ENCODE measurements at places on chromosomes 6 and 20.

- no peak for DNase-seq
Measured at GRCh38 chr6:90294614-90294988, 2.0 kb downstream of the BACH2 start.

- no peak for DNase-seq
Measured at GRCh38 chr6:136118787-136119186, 131.3 kb downstream of the MTFR2 start.

DNA sequence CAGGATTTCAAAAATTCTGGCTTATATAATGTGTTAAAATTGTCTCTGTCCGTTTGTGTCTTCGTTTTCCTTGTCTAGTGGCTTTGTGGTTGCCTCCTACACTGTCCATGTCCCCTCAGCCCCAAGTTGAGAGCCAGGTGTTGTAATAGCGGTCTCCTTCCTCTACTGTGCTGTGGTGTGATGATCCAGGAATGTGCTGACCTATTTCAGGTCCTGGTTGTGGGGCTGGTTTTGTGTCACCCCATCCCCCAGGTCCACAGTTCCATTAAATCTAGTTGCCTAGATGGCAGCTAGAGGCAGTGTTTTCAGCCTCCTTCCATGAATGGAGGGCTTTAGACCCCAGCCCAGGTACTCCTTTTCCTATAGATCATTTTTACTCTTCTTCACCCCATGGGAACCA, 128.7 kb downstream of the DNAH8 start:
- DNase-seq = no peak

GRCh38 chr20:3702611-3703391, 9.6 kb downstream of the SIGLEC1 start:
- DNase-seq = no peak

- peak; percentile 68 for DNase-seq
Measured at GRCh38 chr6:29887819-29888776, 54.2 kb upstream of the HLA-A start.

- peak; percentile 34 for DNase-seq
Measured at GRCh38 chr20:15889514-15890256, 683.6 kb downstream of the KIF16B start.

GRCh38 chr6:16933961-16934360, 167.9 kb upstream of the STMND1 start:
- no peak for DNase-seq

- no peak for DNase-seq
Measured at GRCh38 chr6:46921059-46921458, 679 bp downstream of the ADGRF5 start.

DNA sequence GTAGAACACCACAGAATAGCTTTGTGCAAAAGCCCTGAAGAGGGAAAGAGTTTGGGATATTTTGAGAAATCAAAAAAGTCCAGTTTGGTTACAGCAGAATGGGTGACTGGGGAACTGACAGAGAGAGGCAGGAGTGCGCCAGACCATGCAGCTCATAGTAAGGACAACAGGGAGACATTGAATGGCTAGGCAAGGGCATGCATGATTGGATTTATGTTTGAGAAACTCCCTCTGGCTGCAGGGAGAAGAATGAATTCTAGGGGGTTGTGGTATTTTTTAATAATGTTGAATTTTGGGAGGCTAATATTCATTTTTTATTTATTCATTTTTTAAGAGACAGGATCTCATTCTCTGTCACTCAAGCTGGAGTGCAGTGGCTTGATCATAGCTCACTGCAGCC, 49.9 kb downstream of the TGM2 start:
- DNase-seq = no peak

GRCh38 chr6:108592371-108593337, 31.9 kb downstream of the FOXO3 start:
- DNase-seq = peak; percentile 77

GRCh38 chr6:13504611-13505344, 17.4 kb upstream of the GFOD1 start:
- no peak for DNase-seq

DNA sequence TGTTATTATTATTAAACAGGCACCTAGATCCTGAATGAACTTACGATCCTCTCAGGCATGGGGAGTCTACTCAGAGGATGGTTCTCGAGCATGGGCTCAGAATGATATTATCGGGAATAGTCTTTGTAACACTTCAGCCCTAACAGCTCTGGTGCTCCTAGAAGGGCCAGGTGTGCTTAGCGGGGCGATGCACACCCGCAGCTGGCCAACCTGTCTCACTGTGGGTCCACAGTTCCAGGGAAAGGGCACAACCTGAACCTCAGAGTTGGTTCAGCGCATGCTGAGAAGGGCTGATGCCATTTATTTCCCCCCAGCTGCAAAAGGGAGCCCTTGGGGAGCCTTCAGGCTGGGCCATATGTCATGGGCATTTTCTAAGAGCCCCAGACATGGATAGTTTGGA, 26.2 kb downstream of the RRAGD start:
- DNase-seq = no peak

DNA sequence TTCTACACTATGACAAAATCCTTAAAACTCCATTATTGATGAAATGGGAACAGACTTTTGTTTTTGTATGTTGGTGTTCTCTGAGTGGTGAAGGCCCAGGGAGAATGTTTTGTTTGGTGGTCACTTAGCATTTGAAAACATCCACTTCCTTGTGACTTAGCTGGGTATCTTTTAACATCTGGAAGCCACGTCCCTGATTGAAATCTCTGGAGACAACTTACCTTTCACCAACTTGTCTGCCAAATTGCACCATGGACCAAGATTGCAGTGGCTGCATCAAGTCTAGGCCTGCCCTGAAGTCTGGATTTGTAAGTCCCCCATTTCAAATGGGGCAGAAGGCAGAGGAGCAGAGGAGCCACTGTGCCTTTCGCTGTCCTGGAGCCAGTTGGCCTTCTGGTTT, 534 bp upstream of the EFCAB8 start:
- DNase-seq = no peak

- no peak for DNase-seq
Measured at GRCh38 chr6:74610352-74610751, 595.5 kb downstream of the COL12A1 start.

DNA sequence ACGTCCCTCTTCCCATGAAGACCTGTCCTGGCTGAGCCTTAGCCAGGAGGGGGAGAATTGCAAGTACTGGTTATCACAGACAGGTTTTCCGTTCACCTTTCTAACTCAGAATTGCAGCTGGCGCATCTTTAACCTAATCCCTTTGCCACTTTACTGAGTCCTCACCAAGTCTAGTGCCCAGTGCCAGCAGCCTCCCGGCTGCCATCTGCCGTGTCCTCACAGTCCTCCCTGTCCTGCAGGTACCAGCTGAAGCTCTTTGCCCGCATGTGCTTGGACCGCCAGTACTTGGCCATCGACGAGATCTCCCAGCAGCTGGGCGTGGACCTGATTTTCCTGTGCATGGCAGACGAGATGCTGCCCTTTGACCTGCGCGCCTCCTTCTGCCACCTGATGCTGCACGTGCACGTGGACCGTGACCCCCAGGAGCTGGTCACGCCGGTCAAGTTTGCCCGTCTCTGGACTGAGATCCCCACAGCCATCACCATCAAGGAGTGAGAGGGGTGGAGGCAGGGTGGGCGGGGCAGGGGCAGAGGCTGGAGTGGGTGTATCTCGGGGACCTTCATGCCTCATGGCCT, 41.3 kb downstream of the UQCC2 start:
- no peak for DNase-seq

DNA sequence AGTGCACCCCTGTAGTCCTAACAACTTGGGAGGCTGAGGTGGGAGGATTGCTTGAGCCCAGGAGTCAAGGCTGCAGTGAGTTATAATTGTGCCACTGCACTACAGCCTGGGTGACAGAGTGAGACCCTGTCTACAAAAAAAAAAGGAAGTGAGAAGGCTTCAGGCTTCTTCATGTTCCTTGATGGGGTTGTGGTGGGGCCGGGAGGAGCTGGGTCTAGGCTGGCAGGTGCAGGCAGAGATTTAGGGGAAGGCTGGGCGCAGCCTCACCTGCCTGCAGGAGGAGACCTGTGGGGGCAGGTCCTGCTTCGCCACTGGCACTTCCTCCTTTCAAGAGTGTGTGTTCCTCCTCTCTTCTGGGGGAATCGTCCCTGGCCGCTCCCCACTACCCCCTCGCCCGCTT, 63.9 kb downstream of the CHMP4B start:
- no peak for DNase-seq

DNA sequence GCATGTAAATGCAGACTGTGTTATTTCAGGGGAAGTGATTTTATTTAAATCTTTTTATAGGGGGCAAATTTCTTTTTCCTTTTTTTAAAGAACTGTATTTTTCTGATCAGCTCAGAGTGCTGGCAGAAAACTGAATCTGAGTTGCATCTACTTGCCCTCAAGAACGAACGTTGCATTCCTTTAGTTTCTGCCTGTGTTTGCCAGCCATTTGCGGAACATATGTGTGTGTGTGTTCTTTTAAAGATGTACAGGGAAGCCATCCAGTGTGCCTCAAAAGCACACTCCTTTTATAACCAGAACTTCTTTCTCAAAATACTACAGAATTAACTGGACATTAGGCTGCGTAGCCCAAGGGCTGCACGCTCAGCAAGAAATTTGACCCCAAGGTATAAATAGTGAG, 25.8 kb upstream of the INSM1 start:
- no peak for DNase-seq

- DNase-seq = no peak
Measured at GRCh38 chr20:15064741-15065140, 727.3 kb upstream of the FLRT3 start.

- DNase-seq = no peak
Measured at GRCh38 chr20:37681384-37682112, 12.3 kb upstream of the CTNNBL1 start.

- no peak for DNase-seq
Measured at GRCh38 chr6:87572021-87572420, 17.8 kb downstream of the RARS2 start.

DNA sequence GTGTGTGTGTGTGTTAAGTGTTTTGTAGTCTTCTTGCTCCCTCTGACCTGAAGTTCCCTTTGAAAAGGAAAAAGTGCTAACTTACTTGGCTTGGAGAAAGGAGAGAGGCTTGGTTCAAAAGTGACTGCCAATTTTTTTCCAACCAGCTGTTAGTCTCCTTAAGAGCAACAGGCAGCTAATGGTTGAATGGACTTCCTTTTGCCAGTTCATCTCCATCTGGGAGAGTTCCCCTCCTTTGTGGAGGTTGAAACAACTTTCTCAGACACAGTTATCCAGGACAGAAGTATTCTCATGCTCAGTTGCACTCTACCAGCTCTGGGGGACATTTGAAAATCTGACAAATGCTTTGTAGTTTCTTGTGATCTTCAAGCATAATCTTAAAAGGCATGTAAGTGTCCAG, 4.5 kb downstream of the RIPOR2 start:
- DNase-seq = no peak

GRCh38 chr6:132084811-132085509, 133.8 kb upstream of the CCN2 start:
- DNase-seq = no peak

GRCh38 chr6:44537306-44538049, 150.0 kb downstream of the CDC5L start:
- no peak for DNase-seq

DNA sequence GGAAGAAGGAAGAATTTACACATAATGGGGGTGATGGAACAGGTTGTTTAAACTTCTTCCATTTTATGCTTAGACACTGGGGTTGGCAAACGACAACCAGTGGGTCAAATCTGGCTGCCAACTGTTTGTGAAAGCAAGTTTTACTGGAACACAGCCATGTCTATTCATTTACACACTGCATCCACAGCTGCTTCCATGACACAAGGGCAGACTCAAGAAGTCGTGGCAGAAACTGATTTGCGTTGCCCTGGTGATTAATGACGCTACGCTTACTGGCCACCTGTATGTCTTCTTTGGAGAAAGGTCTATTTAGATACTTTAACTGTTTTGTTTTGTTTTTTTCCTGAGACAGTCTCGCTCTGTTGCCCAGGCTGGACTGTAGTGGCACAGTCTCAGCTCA, 19.0 kb downstream of the CTCFL start:
- DNase-seq = peak; percentile 86

DNA sequence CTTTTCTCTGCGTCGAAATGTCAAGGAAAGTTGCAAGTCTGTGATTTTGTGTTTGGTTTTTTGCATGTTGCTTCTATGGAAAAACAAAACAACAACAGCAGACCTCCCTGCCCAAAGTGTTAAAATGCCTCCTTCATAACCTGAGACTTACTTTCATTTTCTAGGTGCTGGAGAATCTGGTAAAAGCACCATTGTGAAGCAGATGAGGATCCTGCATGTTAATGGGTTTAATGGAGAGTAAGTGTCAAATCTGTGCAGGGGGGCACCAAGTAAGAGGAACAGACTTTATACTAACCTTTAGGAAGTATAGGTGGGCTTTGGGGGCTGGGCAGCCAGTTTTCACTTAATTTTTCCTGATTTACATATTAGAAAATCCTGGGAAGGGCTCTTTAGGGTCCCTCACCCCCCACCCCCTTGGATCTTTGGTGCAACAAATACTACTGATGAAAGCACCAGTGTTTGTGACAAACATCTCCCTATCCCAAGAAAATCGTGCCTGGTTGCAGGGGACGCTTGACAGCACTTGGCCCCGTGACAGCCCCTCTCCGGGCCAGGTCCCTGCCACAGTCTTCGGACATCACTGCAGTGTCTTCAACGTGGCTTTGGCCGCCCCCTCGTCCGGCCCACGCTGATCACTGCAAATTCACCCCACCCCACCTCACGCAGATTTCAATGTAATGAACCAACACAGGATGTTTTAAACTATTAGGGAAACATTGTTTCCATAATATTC, 43.1 kb downstream of the GNAS start:
- no peak for DNase-seq

DNA sequence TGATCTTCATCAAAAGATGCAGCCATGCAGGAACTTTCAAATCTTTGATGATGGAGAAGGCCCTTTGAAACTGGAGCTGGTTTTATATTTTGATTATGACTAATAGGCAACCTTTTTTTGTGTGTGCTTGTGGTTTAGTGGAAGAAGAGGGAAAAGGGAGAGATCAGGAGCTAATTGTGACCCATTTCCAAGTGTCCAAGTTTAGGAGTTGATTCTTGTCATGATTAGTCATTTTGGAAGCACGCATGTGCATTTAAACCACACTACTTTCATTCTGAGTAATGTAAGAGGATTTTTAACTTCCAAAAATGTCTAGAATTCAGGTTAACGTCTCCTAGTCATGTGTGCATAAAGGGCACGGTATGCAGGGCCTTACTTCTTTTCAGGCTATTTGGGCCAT, 3.5 kb downstream of the FOXO3 start:
- DNase-seq = no peak

GRCh38 chr20:21725892-21726291, 20.4 kb downstream of the PAX1 start:
- no peak for DNase-seq

GRCh38 chr6:28355743-28356665, 6.3 kb downstream of the ZKSCAN3 start:
- DNase-seq = peak; percentile 93

- DNase-seq = no peak
Measured at GRCh38 chr6:134345789-134346188, 27.9 kb upstream of the SGK1 start.

GRCh38 chr20:40575851-40576250, 113.2 kb downstream of the MAFB start:
- DNase-seq = no peak

GRCh38 chr20:17721802-17722486, 22.2 kb downstream of the BANF2 start:
- DNase-seq = no peak

GRCh38 chr6:41704028-41704427, 31.4 kb downstream of the TFEB start:
- no peak for DNase-seq

GRCh38 chr6:24768361-24768760, 6.4 kb upstream of the GMNN start:
- no peak for DNase-seq

GRCh38 chr6:13548500-13549210, 25.7 kb upstream of the SIRT5 start:
- DNase-seq = no peak

Measured in NCI-H2029 (cell line).